ENCODE measurements at places on chromosomes 11 and 22.
A peak's percentile ranks its signal among the peaks of the same experiment; 100 is the strongest.

DNA sequence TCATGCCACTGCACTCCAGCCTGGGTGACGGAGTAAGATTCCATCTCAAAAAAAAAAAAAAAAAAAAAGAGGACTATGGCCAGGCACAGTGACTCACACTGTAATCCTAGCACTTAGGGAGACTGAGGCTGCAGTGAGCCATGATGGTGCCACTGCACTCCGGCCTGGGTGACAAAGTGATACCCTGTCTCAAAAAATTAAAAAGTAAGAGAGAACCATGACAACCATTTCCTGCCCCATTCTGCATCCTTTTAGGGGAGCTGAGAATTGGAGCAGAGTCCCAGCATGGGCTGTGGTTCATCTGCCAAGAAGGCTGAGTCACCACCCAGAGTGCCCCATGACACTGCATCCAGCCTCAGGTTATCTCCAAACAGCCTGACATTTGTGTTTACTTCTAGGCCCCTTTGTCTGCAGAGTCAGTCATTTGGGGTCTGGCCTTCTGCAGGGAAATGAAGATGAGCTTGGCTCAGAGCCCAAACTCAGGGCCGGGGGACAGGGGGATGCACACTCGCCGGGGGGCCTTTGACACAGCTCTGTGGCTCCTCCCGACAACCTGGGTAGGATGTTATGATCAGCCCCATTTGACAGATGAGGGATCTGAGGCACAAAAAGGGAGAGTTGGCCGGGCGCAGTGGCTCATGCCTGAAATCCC is 4.7 kb downstream of the CSDC2 start:
- no peak for DNase-seq

DNA sequence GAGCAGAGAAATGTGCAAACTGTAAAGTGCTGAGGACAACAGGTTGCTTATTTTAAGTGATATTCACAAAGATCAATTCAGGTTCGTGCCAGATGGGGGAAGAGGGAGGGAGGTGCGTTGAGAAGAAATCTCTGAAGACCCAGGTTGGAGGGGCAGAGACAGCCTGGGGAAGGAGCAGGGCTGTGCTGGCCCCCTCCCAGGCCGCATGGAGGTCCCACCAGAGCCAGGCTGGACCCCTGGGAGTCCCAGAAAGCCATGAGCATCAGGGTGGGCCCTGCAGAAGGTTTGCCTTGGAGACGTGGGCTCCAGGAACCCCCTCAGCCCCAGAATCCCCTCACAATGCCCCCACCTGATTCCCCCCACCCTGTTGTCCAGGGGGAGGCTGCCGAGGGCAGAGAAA is 47.4 kb downstream of the IGLL1 start:
- no peak for DNase-seq

DNA sequence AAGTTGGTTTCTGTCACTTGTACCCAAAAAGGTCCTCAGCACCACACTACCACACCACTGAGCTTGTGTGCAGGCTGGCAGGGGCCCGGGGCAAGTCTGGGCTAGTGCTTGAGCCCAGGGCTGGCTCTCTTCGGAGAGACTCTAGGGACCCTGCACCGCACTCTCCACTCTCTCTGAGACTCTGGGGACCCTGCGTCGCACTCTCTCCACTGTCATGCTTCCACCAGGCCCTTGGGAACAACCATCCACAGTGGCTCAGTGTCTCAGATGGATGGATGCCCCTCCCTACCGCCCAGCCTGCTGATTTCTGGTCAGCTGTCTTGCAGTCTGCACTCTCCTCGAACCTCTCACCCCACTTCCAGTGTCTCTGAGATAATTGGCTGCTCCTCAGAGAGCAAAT is 2.0 kb upstream of the SBF1 start:
- DNase-seq: no peak

DNA sequence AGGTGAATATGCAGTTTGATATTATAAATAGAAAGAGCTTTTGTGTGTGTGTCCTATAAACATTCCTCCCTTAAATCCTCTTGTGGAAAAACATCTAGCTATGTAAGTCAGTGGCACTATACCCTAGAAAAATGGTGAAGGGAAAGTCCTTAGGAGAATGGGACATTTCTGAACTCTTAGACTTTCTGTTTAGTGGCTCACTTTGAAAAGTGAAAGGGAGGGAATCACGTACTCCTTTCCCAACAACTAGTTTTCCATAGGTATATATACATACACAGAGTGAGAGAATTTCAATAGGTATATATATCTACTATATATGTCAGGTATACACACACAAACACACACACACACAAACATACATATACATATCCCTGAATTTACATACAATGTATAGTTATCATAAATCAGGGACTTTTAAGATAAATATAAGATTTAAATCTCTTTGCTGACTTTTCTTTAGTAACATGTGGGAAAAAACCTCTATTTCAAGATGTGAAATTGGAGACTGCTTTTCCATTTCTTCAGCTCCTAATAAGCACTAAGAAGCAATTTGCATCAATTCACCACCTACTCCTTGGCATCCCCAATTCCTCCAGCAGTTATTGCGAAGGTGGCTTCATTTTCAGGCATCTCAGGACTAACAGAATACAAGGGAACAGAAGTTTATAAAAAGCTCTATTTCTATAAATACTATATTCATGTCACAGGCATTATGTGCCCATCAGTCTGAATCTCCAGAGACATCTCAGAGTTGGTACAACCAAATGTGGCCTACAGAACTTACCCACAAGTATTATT is 13.5 kb upstream of the DDX17 start:
- DNase-seq: no peak

GRCh38 chr11:44316659-44317240 is 6.8 kb upstream of the ALX4 start:
- DNase-seq: no peak

GRCh38 chr11:12223771-12224536 is 113.6 kb downstream of the MICAL2 start:
- DNase-seq: no peak

- DNase-seq: no peak
These were observed 16.5 kb upstream of the BMAL1 start for GRCh38 chr11:13260963-13261588.

- peak; percentile 60 for DNase-seq
These were observed 14.4 kb downstream of the C22orf42 start for GRCh38 chr22:32144496-32145274.

- DNase-seq: peak; percentile 96
These were observed 3.7 kb downstream of the RNH1 start for GRCh38 chr11:503179-503981.

GRCh38 chr11:46745328-46745727 is 26.3 kb downstream of the F2 start:
- no peak for DNase-seq

GRCh38 chr11:72831521-72832300 is 17.5 kb downstream of the ATG16L2 start:
- DNase-seq: peak; percentile 84

DNA sequence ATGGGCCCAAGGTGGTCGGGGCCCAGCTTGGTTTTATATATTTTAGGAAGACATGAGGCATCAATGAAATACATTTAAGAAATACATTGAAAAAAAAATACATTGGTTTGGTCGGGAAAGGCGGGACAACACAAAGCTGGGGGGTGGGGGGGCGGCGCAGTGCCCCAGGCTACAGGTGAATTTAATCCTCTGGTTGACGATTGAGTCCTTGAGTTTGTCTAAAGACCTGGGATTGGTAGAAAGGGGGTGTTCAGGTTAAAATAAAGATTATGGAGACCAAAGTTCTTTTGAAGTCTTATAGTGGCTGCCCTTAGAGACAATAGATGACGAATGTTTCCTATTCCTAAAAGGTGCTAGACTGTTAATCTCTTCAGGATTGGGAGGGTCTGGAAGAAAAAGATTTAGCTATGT is 3.1 kb downstream of the IFITM1 start:
- no peak for DNase-seq

GRCh38 chr22:45098056-45098455 is 65.7 kb upstream of the NUP50 start:
- no peak for DNase-seq

GRCh38 chr11:119029069-119029339 is 1.7 kb downstream of the SLC37A4 start:
- no peak for DNase-seq

DNA sequence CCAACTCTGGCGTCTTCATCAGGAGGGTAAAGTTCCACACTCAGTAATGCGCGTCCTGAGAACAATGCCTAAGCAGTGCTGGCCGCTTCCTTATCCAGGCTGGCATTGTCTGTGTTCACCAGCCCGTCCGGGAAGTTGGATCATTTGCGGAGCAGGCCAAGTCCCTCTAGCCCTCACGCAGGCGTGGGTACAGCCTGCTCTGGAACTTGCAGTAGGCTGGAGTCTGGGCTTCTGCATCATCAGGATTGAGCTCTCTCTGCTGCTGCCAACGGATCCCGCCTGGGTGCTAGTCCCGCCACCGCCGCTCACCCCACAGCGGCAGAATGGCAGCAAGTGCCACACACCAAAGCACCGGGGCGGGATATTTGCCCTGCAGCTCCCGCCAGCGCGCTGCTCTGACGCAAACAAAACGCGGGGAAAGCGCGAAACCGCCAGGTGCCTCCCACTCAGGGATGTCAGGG is 29.0 kb downstream of the GLYATL1 start:
- peak; percentile 4 for DNase-seq

GRCh38 chr11:14340721-14341120 is 18.3 kb downstream of the RRAS2 start:
- DNase-seq: no peak

DNA sequence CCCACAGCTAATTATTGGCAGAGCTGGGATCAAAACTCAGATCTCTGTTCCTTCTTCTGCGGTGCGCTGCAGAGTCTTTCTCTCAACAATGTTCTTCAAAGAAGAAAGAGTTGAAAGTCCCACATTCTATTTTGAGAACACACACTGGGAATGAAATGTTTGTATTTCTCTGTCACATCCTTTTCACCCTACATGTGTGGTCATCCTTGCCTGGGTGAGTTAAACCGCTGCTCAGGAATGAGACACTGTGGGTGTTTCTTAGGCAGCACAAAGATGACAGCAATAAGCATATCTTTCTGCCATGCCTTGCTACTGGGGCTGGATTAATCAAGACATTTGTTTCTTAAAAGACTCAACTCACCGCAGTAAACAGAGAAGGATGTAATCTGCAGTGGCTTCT is 222.6 kb downstream of the LARGE1 start:
- no peak for DNase-seq

GRCh38 chr22:42780070-42780540 is 59.4 kb upstream of the A4GALT start:
- DNase-seq: peak; percentile 89

DNA sequence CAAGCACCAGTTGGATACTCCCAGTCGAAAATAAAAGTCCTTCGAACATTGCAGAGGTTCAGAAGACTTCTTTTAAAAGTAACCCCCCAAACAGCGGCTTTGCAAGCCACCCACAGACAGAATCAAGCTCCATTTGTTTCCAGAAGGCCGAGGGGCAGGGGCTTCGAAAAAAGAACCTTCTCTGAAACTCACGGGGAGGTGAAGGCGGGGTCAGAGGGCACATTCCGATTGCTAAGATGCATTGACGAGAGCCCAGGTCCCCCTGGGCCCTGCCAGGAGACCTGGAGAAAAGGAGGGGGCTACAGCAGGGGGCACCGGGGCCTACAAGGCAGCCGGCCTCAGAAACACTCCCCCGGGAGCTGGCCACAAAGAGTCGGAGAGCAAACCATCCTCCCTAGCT is 306.8 kb downstream of the MN1 start:
- no peak for DNase-seq

GRCh38 chr11:106856566-106856965 is 161.7 kb downstream of the GUCY1A2 start:
- DNase-seq: no peak

DNA sequence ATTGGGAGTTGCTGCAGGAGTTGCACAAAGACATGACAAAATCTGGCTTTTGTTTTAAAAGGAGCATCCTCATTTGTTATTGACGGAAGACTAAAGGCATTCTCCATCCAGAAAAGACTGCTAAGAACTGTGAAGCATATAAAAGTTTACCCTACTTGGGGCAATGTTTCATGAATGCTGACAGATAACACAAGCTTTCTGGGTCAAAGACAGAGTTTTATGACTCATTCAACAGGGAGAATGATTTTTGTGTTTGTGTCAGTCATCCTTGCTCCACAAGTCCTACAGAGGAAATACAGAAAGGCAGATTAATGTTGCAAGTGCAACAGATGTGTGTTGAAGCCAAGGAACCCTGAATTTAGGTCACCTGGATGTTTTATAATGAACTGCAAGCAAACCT is 2.5 kb downstream of the GLYATL1 start:
- no peak for DNase-seq

GRCh38 chr22:23737696-23738095 is 13.2 kb downstream of the ZNF70 start:
- no peak for DNase-seq

GRCh38 chr22:35837101-35837727 is 119.5 kb downstream of the APOL5 start:
- no peak for DNase-seq

DNA sequence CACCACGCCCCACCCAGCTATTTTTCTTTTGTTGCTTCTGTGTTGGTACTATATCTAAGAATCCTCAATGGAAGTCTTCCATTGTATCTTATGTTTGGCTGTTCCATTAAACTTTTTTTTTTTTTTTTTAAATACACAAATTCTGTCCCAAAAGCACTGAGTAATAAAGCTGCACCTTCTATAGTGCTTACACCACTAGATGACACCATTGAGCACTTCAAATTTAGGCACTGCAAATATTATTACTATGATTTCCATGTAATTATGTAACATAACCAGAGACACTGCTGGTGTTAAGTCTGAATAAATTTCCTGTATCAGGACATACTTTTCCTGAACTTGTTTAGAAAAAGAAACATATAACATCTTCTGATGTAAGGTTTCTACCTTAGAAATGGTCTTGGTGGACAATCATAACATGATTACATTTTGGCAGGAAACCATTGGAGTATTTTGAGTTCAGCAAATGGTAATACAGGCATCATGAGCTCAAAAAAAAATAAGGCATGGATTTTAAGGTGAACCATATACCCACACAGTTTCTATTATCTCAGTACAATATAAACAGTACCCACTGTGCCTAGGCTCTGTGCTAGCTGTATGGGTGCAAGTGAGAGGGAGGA is 110.5 kb downstream of the ATG16L2 start:
- DNase-seq: no peak

GRCh38 chr11:112315861-112316739 is 55.4 kb upstream of the PLET1 start:
- DNase-seq: no peak

- no peak for DNase-seq
These were observed 25.1 kb downstream of the RSPH14 start for GRCh38 chr22:23116506-23117263.

DNA sequence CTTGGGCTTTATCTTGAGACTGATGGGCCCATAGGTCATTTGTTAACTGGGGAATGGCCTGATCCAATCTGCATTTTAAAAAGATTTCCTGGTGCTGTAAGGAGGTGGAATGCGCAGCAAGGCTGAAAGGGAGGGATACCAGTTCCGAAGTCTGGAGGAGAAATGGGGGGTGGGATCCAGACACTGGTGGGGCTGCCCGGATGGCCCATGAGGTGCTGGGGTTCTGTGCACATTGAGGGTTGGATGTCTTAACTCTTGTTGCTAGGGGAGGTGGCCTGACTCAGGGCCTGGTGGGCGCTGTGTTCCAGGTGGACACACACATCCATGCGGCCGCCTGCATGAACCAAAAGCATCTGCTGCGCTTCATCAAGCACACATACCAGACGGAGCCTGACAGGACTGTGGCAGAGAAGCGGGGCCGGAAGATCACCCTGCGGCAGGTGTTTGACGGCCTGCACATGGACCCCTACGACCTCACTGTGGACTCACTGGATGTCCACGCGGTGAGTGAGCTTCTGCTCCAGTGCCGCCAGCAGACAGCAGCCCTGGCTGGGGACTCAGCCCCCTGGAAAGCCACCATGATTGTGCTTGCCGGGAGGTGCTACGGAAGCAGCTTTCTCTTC is 38.1 kb downstream of the AMPD3 start:
- no peak for DNase-seq
